Fibroblast of pulmonary artery (primary cell): ENCODE measurements at places on chromosomes 12 and 14.
A peak's percentile ranks its signal among the peaks of the same experiment; 100 is the strongest.

DNA sequence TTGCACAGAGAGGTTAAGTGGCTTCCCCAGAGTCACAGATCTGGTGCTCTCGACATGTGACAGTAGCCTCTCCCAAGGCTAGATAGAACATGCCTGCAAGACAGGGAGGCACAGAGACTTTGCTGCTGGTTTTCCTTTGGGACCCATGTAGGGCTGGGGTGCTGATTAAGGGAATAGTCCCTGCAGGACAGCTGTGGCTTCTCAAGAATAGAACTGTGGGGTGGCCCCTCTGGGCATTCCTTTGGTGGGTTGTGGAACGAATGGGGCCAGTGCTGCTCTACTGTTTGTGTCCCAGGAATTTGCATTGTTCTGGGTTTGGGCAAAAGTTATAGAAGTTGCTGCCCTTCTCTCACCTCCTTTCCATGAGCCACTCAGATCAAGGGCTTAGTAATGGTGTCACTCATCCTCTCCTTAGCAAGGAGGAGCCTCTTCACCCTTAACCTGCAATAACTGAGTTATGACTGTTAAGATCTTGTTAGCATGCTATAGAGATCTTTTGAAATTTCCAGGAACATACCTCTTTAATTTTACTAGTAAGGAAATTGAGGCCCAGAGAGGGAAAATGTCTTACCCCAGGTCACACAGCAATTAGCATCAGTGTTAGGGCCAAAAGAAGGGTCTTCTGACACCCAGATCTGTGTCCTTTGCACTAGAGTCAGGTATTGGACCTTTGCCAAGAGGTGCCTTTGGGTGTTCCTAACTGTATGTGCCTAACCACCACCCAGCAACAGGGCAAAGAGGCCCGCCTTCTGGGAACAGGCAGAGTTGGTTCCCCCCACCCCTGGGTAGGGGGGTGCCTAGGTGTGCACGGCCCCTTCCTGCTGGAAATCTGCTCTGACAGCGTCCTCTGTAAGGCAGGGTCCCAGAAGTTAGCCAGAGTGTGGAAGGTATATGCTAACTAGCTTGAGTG is 31.4 kb downstream of the CD9 start:
- no peak for DNase-seq

GRCh38 chr14:75125617-75126016 is 1.2 kb downstream of the NEK9 start:
- DNase-seq: peak; percentile 76

- DNase-seq: no peak
Measured at GRCh38 chr12:84375449-84376170, 537.0 kb downstream of the SLC6A15 start.

DNA sequence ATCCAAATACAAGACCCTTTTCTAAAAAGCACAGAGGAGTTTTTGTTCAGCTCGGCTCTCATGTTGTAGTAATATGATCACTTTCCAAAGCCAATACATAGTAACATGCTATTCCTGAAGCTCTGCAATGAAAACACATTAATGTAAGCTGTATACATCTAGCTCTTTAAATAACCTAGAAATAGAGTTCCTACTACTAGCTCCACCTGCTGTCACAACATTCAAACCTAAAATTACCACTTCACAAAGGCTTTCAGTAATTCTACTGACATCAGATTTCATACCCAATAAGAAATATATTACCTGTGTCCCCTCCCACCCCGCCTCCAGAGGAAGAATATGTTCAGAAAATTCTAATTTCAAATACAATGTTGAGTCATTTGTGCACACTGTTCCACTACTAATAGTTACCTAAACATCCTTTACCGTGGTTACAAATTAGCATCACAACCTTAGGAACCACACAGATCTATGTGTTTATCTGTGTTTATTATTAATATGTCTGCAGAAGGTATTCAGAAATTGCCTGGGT is 17.8 kb downstream of the EFCAB11 start:
- peak; percentile 26 for DNase-seq
